ENCODE measurements at places on chromosomes 7 and 10. TPM values are rescaled to one million over a fixed set of nuclear protein-coding genes. Genes with fewer than 3 reads are reported as not detected.

DNA sequence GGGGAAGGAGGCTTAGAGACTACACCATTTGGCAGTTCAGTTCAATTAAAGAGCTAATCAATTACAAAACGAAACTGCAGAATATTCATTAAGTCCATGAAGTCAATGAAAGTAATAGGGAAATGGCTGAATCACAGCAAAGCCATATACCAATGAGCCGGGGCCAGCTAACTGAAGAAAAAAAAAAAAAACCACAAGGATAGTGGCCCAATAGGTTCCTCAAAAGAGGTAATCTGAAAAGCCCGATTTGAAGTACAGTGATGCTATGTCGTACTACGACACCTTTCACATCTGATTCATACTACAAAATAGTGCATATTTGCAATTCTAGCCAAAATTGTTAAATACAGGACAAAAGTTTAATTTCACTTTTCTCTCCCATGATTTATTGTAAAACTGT, 2.5 kb downstream of the ARHGAP12 start:
- DNase-seq: no peak

- DNase-seq: no peak
These were observed 257.3 kb downstream of the SDK1 start for GRCh38 chr7:3558400-3558799.

DNA sequence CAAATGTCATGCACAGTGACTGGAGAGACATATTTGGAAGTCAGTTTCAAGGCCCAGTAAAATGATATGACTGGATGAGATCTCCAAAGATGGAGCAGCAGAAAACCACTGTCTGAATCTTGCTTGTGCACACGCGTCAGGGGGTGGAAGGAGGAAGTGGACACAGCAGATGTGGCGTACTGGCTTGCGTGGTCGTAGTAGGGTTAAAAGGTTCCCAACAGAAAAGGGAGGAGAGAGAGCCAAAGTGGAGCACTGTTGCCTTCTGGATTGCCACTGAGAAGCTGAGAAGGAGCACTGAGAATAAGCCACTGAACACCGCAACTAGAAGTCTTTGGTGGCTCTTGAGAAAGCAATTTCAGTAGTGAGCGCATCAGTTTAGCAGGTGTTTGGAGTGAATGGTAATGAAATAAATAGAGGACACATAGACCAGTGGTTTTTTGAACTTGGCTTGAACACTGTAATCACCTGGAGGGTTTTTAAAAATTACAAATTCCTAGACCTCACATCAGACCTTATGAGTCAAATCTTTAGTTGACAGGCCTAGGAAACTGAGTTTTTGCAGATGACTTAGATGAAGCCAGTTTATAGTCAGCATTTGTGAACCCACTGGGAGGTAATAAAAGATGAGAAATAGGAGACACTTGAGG, 227.3 kb downstream of the PTEN start:
- no peak for DNase-seq

GRCh38 chr10:29181936-29182335, 106.9 kb upstream of the LYZL1 start:
- no peak for DNase-seq

Gene PPP1R3C
- 15.9 TPM for total RNA-seq

Gene PPP1R17
- total RNA-seq: not detected

Gene ZP3
- total RNA-seq: 1.9 TPM

Gene TRIM50
- total RNA-seq: not detected
